ENCODE measurements at places on chromosomes 4 and X. TPM values are rescaled to one million over a fixed set of nuclear protein-coding genes. Genes with fewer than 3 reads are reported as not detected.

The DIAPH2 gene
- total RNA-seq: 10.6 TPM

The PRR32 gene
- not detected for total RNA-seq

The PHOX2B gene
- total RNA-seq: not detected

The H2BW2 gene
- not detected for total RNA-seq

The IL13RA1 gene
- 1.9 TPM for total RNA-seq

The MAGEE1 gene
- 3.7 TPM for total RNA-seq

The STPG2 gene
- not detected for total RNA-seq

Data from activated CD4-positive, alpha-beta memory T cell treated with anti-CD3 and anti-CD28 coated beads for 36 hours (primary cell).